ENCODE measurements at places on chromosomes 12 and 14. TPM values are rescaled to one million over a fixed set of nuclear protein-coding genes. Genes with fewer than 3 reads are reported as not detected.

NUAK1 gene
- 15.6 TPM for total RNA-seq

MANSC4 gene
- not detected for total RNA-seq

DNA sequence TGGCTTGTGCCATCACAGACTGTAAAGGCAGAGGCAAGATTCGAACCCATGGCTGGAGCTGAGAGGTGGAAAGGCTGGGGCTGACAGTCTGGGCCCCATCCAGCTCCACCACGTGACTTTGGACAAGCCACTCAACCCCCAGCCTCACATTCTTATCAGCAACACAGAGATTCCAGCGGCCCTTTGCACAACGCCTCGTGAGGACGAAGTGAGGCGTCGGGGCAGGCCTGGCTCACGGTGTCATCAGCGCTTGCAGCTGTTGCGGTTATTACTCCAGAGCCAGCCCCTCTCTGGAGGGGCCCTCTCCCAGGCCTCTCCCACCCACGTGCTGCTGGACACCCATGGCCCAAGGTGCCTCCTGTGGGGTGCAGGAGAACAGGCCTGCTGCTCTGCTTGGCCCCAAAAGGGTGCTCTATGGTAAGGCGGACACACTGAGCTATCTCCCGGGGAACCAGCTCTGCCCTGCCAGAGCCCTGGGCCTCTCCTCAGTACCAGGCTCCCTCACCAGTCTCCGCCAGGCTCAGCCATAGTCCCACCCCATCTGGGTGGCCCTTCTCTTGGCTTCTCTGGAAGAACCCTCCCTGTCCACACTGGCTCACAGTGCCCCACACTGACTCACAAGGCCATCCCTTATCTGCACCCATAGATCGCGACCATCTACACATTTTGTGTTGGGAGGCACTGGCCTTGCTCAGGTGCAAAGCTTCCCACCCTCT, 21.1 kb downstream of the CHGA start:
- DNase-seq: no peak

DNA sequence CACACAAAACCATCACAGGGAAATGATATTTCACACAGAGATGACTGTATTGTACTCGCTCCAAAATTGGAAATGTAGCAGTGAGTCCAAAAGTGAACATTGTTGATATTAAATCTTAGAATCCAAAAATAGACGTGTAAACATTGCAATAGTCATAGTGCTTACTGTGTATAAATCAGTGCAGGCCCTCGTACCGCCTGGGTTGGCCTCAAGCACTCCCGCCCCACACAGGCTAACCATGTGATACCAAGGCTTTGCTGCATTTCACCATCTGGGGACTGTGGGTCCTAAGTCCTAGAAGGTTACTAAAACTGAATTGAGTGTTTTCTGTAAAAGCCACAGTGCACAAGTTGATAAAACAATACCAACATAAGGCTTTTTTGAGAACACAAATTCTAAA, 107.3 kb downstream of the PPP2R5E start:
- DNase-seq: no peak

DNA sequence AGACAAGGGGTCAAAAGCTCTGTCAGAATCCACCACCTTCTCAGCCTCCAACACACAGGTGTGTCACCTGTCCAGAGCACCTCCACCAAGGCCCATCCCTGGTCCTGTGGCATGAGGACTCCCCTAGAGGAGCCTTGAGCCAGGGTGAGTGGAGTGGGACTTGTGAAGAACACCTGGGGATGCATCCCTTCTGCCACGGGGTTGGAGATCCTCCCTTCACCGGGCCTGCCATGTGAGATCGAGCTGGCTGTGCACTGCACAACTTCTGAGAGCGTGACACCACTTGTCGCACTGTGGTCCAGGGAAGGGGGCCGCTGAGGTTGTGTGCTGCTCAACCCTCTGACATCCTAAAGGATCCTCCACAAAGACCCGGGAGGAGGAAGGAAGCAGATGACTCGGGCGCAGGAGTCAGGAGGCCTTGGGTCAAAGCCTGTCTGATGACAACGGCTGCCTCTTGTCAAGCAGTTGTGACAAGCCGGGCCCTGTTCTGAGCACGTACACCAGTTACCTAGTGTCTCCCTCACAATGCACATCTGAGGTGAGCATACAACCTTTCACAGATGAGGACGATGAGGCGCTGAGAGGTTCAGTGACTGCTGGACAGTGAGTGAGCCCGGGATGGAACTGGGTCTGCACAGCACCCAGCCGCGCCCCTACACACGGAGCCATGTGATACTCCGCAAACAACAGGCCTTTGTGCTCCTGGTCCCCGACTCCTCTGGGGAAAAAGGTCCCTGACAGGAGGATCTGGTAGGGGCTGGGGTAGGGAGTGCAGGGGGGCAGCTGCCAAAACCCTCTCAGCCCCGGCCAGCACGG, 35.6 kb downstream of the CHGA start:
- no peak for DNase-seq

GRCh38 chr14:53192052-53192760, 39.1 kb upstream of the DDHD1 start:
- no peak for DNase-seq

- DNase-seq: no peak
Observed at GRCh38 chr12:109589691-109590245, 16.2 kb downstream of the MVK start.

- no peak for DNase-seq
Observed at GRCh38 chr12:107058190-107058589, 35.2 kb downstream of the CRY1 start.

GRCh38 chr12:1927051-1927680, 8.7 kb upstream of the CACNA2D4 start:
- DNase-seq: no peak
